ENCODE measurements at places on chromosomes 11 and 22. TPM values are rescaled to one million over a fixed set of nuclear protein-coding genes. Genes with fewer than 3 reads are reported as not detected.

- DNase-seq, result no peak
Observed at GRCh38 chr11:11215944-11216343, 137.1 kb downstream of the CSNK2A3 start.

GRCh38 chr11:119210050-119210449, 3.9 kb downstream of the CBL start:
- DNase-seq, result no peak

DNA sequence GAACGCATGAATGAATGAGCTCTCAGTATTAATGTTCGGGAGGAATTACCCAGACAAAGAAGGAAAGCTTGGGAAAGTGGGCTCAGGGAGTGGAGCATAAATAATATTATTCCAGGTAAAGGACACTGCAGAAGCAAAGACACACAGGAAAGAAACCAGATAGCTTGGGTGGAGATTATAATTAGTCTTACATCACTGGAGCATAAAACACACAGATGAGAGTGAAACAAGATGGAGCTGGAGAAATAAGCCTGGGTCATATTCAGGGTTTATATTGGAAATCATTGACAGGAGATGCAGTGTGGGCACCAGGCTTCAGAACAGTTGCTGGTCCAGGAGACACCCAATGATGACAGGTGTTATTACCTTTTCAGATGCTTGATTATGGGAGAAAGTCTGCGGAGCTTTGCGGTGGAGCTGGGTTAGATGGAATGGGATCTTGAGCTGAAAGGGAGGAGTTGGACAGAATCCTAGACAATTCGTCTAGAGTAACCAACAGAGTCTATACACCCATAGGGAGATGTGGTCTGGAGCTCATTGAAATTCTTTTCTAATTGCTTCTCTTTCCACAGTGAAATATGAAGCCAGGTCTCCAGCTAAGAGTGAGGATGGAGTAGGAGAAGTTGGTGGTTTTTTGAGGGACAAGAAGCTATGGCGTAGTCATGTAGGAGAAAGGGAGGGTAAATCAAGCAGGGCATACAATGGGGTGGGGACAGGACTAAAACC, 227.2 kb downstream of the FAM76B start:
- no peak for DNase-seq

- DNase-seq, result no peak
Observed at GRCh38 chr22:23292453-23293350, 112.4 kb downstream of the BCR start.

DNA sequence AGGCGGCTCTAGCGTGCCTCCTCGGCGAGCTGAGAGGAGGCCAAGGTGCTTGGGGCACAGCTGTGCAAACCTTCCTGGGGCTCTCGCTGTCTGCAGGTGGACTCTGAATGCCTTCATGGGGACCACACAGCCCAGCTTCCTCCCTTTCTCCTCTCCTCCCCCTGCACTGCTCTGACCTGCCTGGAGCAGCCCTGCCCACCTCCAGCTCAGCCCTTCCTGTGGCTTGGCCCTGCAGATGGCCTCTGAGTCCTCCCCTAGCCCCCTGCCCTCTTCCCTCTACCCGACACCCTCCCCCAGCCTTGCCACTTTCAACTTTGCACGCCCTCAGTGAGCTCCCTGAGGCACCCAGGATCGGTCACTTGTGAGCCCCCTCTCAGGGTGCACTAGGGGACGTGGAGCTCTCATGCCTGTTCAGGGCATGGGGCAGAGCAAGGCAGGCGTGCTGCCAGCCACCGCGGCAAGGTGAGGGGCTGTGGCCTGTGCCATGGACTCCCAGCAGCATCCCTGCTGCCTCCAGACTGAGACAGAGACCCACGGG, 31.4 kb downstream of the PPM1F start:
- DNase-seq, result no peak

DNA sequence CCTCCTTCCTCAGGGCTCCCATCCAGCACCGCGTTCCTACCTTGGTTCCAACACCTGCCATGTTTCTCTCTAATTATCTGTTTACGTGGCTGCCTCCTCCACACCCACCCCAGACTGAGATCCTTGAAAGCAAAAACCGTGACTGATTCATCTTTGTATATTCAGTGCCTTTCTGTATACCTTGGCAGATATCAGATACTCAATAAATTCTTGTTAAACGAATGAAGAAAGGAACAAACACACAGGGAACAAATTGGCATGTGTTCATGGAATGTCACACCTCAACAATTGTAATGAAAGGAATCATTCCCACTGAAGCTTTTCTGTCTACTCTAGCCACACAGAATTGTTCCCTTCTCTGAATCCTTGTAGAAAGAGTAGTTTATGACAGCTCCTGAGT, 20.4 kb upstream of the LRRC55 start:
- no peak for DNase-seq

DNA sequence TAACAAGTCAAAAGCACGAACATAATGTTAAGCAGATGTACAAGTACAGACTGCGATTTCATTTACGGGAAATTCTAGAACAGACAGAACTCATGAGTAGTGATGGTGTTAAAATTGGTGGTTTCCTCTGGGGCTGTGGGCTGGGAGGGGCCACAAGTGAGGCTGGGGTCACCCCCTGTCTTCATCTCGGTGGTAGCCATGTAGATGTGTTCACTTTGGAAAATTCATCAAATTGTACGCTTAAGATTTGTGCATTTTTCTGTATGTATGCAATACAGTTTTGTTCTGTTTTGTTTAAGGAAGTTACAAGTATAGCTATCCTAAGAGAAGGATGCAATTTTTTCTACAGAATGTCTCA, 504 bp upstream of the ASCC2 start:
- no peak for DNase-seq

GRCh38 chr22:41132550-41132949, 40.2 kb downstream of the EP300 start:
- no peak for DNase-seq

DNA sequence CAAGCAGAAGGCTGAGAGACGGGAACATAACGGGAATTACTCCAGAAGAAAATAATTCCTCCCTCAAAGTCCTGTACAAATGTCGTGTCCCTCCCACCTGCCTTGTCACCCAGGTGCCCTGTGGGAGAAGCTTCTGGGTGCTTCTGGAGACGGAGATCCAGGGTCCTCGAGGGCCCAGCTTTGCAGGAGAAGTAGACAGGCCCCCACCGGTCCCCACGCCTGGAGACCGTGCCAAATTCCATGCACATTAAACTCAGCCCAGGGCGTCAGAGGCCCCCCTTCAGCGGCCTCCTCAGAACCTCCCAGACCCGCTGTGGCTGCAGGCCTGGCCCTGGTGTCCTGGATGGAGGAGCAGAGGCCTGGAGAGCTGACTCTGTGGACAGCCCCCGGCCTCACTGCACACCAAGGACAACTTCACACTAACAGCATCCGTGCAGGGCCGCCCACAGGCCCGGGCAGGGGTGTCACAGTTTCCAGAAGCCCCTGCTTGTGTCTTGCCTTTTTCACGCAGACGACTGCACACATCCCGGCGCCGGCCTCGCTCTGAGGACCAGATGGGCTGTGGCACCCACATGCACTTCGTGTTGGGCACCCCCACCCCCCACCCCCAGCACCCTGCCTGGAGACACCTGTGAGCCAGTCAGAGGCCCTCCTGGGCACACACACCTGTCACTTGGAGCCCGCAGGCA, 734.3 kb downstream of the BRD1 start:
- DNase-seq, result no peak

GRCh38 chr11:129999407-129999806, 3.2 kb downstream of the PRDM10 start:
- no peak for DNase-seq

DNA sequence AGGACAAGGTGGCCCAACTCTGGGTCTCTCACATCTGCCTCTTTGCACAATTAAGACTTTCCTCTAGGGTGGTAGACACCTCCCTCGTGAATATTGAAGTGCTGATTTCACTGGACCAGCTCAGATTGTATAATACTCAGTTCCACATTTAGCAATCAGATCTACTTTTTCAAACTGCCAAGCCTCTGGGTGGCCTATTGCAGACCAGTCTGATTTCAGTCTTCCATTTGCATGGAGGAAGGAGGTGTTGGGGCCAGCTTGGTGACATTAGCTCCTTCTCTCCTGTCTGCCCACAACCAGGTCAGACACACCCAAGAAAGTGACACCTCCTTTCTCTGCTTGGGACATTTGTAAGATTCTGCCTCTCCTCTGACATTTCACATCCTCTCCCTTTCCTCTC, 78.2 kb downstream of the PPFIBP2 start:
- DNase-seq, result no peak

DNA sequence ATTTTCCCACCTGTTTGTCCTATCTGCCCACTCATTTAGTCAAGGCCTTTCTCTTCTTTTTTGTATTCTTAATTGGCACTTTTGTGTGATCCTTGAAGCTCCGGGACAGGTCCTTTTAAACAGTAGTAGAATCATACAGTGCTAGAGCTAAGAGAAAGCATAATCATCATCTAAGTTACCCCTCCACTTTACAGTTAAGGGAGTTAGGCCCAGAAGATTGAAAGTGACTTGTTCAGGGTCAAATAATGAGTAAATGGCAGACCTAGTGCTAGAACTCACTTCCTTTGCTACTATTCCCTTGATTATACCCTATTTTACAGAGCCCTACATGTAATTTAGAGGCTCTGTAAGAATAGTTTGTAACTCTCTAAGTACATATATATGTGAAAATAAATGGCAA, 2.5 kb downstream of the USP47 start:
- DNase-seq, result no peak

DNA sequence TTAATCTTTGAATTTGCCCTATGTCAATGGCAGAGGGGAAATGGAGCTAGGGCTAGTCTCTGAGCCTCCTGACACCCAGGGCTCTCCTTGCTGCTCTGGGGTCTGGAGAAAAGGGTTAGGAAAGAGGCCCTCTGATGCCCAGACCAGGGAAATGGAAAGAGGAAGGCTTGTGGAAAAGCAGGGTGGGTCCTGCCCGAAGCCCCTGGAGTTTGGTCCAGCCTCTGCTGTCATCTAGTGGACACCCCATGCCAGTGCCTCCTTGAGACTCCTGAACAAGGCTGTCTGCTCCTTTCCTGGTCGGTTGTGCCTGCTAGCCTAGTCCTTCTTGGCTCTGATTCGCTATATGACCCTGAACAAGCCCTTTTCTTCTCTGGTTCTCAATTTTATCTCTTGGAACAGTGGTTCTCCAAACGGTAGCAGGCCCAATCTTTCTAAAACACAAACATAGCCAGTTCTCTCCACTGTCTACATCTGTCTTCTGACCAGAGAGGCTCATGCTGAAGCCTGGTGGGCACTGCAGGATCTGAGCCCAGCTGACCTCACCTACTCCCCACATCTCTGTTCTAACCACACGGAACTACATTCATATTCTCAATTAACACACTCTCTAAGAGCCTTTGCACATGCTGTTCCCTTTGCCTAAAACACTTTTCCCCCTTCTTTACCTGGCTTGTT, 8.8 kb upstream of the PLA2G3 start:
- DNase-seq, result peak; percentile 57

DNA sequence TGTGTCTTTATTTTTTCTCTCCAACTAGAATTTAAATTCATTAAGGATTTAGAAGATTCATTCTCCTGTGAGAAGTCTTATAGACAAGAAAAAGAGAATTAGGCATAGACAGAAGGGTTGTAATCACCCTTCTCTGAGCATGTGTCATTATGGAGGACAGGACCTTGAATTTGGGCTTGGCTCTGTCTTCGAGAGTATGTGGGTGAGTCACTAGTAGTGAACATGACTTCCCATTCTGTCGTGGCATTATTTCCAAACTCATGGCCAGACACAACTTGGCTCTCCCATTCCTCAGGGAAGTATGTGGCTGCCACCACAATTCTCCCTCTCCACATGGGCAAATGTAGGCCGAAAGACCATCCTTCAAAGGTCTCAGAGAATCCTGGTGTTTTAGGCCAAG, 14.3 kb upstream of the ANKK1 start:
- peak; percentile 2 for DNase-seq

DNA sequence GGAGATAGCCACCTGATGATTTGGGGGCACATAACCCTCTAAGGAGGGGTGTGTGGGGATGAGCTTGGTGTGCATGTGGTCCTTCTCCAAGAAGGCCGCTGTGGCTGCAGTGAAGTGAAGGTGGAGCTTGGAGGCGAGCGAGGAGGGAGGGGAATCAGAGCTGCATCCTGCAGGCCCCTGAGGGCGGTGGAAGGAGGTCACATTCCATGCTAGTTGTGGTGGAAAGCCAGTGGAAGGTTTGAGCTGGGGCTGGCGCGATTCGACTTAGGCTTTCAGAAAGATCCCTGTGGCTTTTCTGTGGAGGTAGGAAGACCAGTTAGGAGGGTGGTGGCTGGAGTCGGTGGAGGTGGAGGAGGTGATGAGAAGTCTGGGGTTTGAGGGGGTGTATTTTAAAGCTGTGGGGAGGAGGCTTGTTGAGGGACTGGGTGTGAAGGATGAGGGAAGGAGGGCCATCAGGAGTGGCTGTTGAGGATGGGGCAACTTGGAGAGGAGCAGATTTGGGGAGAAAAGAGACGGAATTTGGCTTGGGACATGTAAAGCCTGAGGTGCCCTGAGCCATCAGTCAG, 62.0 kb downstream of the TBC1D22A start:
- no peak for DNase-seq

- DNase-seq, result no peak
Observed at GRCh38 chr11:17457396-17458173, 19.1 kb downstream of the ABCC8 start.

GRCh38 chr11:117921893-117922292, 7.3 kb downstream of the TMPRSS13 start:
- DNase-seq, result no peak

- DNase-seq, result no peak
Observed at GRCh38 chr11:93028960-93029522, 59.6 kb downstream of the MTNR1B start.

- peak; percentile 42 for DNase-seq
Observed at GRCh38 chr11:61966734-61967115, 709 bp downstream of the FTH1 start.

- no peak for DNase-seq
Observed at GRCh38 chr11:132310390-132311375, 940.3 kb downstream of the NTM start.

DNA sequence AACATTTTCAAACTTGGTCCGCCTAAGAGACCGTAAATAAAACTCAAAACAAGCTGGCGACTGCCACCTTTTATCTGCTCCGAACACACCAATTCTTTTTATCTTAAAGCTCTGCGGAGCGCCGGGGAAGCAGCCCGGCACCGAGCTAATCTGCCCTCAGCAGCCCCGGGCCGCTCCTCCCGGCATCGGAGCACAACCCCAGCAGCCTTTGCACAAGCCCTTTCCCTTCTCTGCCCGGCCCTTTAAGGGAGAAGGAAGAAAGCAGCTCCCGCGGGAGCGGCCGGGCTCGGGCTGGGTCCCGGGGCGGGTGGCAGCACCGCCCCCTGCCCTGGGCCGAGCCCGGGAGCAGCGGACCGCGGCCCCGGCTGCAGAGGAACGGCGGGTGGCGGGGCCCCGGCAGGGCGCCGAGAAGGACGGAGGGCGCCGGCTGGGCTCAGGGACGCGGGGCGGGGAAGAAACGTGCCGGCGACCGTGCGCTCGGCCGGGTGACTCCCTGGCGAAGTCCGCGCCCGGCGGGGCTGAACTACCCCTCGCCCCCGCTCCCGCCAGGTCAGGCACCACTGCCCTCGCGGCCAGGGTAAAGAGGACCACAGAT, 133.6 kb upstream of the C11orf58 start:
- DNase-seq, result no peak

- DNase-seq, result no peak
Observed at GRCh38 chr11:128625326-128625725, 38.0 kb upstream of the ETS1 start.

Gene DGCR6
- 1.2 TPM for total RNA-seq

Gene DCPS
- 16.6 TPM for total RNA-seq

Gene MMP1
- total RNA-seq, result 19.7 TPM

Gene RFPL2
- total RNA-seq, result not detected

Gene FAM180B
- total RNA-seq, result not detected

Gene PIWIL4
- 3.2 TPM for total RNA-seq

Gene CEND1
- not detected for total RNA-seq

All from A172 (cell line).